ENCODE measurements at places on chromosomes 11 and 22.
A peak's percentile ranks its signal among the peaks of the same experiment; 100 is the strongest.

DNA sequence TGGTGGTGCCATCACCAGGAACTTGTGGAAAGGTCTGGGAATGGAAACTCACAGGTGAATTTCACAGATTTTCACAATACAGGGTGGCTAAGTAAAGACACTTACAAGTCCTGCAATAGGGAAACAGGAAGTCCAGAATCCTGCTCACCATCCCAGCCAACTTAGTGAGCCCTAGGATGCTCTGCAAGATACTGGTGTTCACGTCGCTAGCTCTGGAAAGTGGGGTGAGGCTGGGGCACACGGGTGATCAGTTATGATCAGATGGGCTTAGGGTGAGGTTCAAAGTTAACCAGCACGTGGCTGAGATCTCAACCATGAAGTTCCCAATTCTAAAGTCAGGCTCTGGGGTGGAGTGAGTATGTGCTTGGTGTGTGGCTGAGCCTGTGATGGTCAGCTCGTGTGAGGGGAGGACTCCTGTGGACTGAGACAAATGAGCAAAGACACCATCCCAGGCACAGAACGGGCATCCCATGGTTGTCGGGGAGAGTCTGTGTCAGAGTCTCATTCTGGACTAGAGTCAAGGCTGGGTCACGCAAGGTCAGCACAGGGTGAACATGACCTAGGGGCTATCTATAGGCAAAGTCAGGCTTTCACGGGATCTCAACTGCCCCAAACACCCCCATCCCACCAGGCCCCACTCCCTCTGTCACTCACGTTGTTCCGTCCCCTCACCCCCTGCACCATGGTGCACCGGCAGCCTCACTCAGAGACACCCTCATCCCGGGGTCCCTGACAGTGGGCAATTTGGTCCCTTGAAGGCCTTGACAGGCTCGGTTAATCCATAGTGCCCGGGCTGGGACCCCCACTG, 23.9 kb downstream of the IGLL5 start:
- no peak for DNase-seq

DNA sequence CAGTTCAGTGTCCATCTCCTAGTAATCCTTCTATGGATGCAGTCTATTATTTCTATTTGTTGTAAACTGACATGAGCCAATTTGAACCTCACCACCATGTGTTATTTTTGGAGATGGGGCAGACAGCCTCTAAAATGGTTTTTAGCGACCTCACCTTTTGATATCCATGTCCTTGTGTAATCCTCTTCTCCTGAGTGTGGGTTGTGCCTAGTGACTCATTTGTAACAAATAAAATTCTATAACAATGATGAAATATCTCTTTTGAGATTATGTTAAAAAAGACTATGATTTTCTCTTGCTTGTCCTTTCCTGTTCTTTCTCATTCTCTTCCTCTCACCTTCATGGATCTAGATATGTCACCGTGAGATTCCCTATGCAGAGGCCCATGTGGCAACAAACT, 554.6 kb upstream of the ANO3 start:
- no peak for DNase-seq

- peak; percentile 20 for DNase-seq
These were observed 16.3 kb downstream of the OR2AG2 start for GRCh38 chr11:6755303-6755952.

DNA sequence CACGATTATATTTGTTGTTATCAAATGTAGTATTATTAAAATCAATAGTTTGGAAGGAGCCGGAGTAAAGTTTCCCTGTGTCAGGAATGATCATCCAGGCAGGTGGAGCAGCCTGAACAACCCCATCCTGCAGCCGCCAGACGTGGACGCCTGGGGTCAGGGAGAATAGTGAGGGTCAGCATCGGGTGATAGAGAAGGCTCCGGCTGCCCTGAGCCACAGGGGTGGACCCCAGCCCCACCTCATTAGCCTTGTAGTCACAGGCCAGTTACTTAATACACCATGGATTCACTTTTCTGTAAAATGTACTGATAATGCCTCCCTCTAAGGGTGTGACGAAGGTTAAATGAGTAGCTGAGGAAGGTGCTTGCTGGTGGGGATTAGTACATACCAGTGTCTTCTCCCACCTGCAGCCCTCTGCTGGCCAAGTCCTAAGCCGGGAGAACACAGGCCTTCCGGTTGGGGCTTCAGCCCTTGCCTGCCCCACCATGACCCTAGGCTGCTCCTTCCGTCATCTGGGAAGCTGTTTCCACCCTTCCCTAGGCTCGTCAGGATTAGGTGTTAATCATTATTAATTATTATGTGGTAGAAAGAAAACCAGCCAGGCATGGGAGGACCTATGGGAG, 14.9 kb downstream of the TMEM121B start:
- peak; percentile 80 for DNase-seq

DNA sequence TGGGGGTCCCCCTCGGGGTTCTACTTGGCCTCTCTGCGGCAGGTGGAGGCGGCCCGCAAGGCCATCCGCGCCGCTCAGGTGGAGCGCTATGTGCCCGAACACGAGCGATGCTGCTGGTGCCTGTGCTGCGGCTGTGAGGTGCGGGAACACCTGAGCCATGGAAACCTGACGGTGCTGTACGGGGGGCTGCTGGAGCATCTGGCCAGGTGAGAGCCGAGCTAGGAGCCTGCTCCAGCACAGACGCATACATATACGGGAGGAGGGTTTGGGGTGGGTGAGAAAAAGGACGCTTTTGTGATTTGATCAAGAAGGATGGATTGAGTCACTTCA, 415 bp downstream of the CENATAC start:
- no peak for DNase-seq

DNA sequence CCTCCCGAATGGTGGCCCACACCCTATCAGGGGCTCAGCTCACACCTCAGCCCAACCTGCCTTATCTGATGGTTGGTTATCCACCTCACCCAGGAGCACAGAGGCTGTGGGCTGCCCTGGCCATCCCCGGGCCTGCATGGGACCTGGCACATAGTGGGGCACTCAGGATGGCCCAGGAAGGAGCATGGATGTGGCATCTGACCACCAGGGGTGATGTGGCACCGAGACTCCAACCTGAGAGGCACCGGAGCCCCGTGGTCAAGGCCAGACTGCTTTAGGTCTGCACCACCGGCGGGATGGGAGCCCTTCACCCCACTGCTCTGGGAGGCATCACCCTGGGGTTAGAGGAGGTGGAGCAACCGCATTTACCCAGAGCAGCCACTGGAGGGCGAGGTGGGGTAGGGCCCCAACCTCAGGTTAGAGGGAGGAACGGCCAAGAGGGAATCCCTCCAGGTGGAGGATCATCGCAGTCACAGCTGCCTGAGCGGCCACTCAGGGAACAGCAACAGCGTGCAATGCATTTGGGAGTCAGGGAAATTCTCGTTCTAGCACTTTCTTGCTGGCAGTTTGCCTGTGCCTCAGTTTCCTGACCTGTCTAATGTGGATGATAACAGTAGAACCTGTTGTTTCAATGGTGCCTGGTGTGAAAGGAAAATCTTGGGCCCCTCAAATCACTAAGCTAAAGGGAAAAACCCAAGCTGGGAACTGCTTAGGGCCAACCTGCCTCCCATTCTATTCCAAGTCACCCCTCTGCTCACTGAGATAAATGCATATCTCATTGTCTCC, 52.9 kb upstream of the CARS1 start:
- DNase-seq = peak; percentile 87

All from left lung (tissue), 14 donors.